Activated T-cell treated with anti-CD3 and anti-CD28 coated beads for 4 hours (primary cell): ENCODE measurements at places on chromosomes 3 and 15.

DNA sequence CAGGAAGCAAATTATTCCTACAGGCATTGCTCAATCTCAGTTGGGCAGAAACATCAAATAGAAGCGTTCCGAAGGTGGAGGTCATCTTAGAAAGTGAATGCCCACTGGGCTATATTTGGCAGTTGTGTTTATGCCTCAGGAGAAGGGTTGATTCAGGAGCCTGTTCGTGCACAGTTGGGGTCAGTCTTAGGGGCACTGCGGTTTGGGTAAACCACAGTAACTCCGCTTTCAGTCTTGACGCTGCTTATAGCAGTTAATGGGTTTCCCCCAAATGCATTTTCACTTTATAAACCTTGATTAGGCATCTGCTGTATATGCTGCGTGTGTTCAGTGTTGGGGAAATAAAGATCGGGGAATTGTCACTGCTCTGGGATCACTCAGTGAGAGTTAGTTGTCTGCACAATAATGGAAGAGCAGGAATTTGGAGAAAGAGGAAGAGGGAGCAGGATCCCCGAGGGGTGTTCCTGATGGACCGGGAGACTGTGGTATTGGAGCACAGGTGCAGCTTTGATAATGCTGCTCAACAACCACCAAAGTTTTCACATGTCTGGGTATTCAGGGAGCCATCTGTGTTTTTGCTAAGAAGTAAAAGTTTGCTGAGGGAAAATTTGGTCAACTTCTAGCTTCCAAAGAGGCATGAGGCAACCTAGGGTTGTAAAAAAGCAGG is 124.3 kb upstream of the EIF1B start:
- DNase-seq: no peak

GRCh38 chr3:81789691-81790090 is 28.2 kb upstream of the GBE1 start:
- DNase-seq: no peak

DNA sequence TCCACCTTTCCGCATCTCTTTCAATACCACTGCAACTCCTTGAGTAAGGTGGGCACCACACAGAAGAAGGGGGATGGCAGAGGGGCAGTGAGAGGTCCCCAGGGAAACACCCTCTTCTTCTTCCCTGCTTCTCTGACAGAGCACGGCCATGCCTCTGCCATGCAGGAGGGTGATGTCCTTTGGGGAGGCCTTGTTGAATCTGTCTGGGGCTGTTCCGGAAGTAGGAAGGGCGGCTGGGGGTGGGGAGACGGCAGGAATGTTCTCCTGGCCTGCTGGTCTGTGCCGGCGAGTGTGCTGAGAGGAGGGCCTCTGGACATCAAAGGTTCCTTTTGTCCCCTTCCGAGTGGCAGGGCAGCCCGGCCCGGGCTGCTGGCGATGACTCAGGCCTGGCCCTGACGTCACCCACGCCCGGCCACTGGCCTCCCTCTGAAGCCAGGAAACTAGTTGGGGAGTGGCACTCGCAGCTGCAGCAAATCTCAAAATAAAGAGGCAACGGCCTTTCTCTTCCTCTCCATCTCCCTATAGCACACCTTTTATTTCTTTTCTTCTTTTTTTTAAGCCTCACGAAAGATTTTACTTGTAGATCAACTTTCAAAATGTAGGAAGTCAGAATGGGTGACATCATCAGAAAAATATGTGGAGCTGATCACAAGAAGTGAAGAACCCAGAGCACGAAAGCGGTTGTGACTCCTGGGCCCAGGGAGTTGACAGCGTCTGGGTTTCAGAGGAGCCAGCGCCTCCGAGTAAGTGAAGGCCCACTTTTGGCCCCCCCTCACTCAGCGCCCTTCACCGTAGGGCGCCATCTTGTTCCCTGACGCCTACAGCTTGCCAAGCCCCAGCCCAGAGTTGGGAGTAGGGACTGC is at the start of gene ZBTB38:
TSS of gene ZBTB38 (plus strand) at position 443 of the 863 bp plus-strand sequence. CDS start 73,885 bp downstream, outside the sequence.
- no peak for DNase-seq

DNA sequence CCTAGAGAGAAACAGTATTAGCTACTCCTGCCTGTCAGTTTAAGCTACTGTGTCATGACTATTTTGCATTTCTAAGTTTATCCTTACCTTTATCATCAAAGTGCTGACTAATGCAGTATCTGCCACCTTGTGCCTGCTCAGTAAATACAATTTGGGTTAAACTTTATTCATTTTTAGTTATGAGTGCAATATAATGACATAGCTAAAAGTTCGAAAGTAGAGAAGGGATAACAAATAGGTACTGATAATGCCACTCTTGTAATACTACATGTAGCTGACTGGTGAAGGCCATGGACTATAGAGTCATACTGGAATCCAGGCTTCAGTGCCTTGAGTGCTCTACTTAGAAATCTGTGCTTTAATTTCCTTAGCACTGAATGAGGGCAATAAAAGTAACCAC is 480.8 kb upstream of the TPRG1 start:
- DNase-seq: no peak

- no peak for DNase-seq
Measured at GRCh38 chr3:114953800-114954199, 193.3 kb downstream of the ZBTB20 start.
